Activated naive CD4-positive, alpha-beta T cell treated with anti-CD3 and anti-CD28 coated beads, Interleukin-2, amount 50 U/mL, for 72 hours (primary cell): ENCODE measurements at places on chromosomes 7 and 10.

- no peak for DNase-seq
Measured at GRCh38 chr7:106485031-106485551, 175.9 kb downstream of the CCDC71L start.

GRCh38 chr7:101671371-101672356 is 42.6 kb upstream of the MYL10 start:
- DNase-seq = no peak

DNA sequence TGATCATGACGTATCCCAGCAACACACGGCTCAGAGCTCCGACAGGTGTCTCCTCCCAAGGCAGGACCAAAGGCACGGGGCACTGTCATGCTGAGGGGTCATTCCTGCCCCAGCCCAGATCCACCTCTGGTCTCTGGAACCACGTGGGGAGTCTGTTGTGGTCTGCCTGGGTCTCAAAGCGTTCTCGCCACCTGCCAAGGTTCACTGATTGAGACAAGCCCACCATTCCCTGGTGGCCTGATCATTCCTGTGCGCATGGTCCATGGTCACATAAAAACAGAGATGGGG is 83.5 kb downstream of the HIPK2 start:
- DNase-seq = no peak

DNA sequence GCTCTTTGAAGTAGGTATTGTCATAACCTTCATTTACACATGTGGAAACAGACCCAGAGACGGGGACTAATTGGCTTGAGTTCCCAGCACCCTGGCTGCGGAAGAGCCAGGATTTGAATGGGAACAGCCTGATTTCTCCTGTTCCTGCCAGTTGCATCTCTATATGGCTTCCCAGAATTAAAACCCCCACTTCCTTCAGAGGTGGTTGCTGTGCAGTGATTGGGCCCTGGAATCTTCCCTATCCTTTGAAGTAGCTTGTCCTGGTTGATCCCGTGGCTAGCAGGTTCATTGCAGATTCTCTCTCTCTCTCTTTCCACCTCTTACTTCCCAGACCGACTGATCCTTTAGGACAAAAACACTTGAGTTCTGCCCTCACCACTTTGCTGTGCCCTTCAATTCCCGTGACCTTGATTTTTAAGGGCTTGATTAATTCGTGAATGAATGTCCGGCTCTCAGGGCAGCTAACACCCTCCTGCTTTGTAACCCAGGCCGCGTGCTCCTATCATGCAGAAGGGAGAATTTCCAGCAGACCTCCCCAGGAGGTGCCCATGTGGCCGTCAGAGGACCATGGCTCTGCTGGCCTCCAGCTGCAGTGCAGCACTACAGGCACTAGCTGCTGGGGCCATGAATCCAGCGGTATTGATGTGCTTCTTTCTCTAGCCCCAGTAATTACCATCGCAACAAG is 120.6 kb upstream of the AGK start:
- DNase-seq = no peak

DNA sequence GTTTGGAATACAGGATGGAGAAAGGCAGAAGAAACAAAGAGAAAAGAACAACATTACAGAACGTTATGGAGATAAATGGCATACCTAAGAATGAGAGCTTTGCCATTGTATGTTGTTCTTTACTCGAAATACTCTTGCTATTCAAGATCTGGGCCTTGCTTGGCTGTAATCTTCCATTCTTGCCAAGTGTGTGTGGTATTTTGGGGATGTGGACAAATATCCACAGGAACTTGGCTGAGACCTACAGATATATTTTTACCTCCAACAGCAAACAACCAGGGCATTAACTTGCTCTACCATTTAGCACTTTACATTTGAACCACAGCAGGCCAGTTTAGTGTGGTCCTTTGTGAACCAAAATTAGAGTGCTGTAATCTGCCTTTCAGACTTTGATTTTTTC is 76.3 kb downstream of the DKK1 start:
- DNase-seq = no peak

DNA sequence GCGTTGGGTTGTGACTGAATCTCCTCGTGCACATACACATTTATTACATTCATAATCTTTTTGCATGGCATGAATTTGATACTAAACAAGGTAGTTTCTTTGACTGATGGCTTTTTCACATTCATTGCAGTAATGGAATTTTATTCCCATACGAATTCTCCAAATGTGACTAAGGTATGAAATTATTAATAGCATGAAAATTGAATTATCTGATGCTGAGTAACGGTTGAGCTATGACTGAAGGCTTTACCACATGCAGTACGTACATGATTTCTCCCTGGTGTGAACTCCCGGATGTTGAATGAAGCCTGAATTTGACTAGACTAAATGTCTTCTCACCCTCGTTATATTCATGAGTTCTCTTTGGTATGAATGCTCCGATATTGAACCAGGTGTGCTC is 104.4 kb upstream of the C1GALT1 start:
- DNase-seq = no peak

DNA sequence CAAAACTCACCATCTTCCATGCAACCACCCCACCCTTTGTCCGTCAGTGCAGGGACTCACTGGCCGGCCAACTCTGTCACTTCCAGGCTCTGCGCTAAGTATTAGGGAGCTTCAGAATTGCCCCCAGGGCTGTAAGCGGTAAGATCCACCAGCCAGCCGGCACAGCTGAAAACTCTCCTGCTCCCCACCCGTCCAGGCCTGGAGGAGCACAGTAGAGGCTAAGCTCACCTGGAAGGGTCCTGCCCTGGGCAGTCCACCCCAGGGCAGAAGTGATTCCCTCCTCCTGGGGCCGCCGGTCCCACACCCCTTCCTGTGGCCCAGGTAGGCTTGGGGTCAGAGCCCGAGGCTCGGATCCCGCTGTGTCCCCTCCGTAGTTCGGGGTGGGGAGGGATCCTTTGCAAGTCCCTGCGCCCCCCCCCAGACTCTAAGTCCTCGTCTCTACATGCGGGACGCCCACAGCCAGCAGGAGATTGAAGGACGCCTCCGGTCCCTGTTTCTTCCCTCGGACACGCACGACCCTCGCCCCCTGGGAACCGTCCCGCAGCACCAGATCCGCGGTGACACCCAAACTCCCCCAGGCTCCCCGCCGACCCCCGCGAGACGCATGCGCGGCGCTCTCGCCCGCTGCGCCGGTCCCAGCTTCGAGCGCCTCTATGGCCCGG is 138.9 kb downstream of the ARHGAP22 start:
- no peak for DNase-seq

DNA sequence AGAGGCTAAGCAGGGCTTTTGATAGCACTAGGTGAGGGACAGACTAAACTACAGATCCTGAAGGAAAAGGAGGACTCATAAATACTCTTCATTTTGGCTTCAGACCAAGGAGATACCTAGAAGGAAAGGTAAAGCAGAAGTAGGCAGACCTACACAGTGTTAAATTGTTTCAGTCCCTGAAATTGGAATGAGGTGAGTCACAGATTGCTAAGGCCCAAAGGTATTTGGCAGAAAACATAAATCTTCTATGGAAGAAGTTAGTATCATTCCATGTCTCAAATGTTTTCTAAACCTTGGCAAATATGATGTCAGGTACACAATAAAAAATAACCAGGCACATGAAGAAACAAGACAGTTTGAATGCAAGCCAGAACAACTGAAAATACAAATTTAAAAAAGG is 30.0 kb downstream of the MTERF1 start:
- DNase-seq = no peak

GRCh38 chr7:6164491-6164890 is 107.9 kb downstream of the CYTH3 start:
- no peak for DNase-seq

GRCh38 chr7:157722137-157723060 is 385.6 kb downstream of the DNAJB6 start:
- DNase-seq = no peak

DNA sequence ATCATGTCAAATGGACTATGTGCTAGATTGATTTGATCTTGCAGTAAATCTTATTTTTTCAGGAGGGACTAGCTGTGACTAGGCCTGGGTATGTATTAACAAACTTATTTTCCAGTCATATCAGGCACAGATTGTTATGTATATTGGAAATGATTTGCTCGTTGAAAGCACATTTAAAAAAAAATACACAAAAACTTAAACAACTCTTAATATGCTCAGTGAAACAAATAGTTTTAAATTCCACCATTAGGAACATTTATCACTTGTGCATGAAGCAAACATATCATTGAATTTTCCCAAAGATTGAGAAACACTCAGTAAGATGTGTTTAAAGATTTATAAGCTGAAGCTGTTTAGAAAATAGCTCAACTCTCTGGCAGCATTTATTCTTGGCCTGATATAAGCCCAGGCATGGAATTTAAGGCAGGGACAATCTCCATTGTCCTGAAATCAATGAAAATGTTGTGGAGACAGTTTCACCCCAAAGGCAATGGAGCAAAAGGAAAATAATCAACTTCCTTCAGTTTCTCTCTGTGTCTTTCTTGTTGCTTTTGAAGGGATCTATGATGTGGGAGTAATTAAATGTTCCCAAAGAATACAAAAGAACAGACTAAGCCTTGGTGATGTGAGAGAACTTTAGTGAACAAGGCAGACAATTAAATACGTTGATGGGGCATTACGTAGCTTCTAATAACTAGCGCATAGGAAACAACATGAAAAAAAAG is 250.3 kb downstream of the GPR37 start:
- no peak for DNase-seq

GRCh38 chr7:153103202-153103601 is 343.6 kb downstream of the ACTR3B start:
- DNase-seq = no peak

DNA sequence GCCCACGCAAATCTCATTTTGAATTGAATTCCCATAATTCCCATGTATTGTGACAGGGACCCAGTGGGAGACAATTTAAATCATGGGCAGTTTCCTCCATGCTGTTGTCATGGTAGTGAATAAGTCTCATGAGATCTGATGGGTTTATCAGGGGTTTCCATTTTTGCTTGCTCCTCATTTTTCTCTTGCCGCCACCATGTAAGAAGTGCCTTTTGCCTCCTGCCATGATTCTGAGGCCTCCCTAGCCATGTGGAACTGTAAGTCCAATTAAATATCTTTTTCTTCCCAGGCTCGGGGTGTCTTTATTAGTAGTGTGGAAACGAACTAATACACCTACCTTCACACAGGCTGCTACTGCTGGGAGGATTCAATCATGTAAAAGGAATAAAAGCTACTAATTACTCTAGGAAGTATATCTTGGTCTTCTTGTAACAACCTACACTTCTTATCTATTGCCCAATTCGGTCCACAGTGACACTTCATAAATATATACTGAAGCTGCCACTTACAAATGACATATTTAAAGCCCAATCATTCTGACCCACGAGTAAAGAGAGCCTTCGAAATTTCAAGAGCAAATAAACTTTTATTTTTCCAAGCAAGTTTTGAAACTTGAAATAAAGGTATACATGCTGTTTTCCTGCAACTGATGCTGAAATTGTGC is 100.3 kb upstream of the ASAH2 start:
- no peak for DNase-seq

GRCh38 chr10:5944389-5945189 is 32.8 kb downstream of the IL15RA start:
- DNase-seq = no peak

DNA sequence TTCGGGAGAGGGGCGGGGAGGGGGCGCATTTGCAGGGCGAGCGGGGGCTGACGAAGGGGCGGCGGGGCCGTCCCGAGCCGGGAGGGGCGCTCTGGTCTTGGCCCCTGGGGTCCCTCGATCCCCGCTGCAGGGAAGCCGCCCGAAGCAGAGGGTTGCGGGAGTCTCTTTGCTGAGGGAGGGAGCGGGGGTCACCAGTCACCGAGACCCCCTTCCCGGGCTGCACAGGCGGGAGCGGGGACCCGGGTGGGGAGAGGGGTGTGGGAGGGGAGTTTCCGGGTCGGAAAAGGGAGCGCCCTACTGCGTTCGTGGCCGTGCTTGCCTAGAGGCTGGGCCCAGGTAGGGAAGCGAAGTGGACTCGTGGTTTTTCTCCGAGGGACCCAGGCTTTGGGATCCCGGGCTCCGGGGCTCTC is 422 bp downstream of the AP1S1 start:
- no peak for DNase-seq

DNA sequence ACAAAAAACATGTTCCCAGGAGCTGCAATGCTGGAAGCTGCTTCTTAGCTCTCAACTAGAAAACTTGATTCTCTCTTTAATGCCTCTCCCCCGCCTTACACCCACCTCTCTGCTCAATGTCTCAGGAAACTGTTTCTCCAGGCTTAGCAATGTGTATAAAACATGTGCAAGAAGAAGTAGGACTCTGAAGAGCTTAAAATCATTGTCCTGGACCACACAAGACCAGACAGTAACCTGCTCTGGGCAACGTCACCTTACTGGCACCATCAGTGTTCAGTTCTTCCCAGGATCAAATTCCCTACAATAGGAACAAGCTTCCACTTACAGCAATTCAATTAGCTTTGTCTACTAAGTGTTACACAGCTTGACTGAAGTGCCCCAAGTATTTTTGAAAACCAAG is 104.9 kb downstream of the RAPGEF5 start:
- DNase-seq = no peak

GRCh38 chr10:130820880-130821482 is 490.5 kb downstream of the TCERG1L start:
- no peak for DNase-seq

DNA sequence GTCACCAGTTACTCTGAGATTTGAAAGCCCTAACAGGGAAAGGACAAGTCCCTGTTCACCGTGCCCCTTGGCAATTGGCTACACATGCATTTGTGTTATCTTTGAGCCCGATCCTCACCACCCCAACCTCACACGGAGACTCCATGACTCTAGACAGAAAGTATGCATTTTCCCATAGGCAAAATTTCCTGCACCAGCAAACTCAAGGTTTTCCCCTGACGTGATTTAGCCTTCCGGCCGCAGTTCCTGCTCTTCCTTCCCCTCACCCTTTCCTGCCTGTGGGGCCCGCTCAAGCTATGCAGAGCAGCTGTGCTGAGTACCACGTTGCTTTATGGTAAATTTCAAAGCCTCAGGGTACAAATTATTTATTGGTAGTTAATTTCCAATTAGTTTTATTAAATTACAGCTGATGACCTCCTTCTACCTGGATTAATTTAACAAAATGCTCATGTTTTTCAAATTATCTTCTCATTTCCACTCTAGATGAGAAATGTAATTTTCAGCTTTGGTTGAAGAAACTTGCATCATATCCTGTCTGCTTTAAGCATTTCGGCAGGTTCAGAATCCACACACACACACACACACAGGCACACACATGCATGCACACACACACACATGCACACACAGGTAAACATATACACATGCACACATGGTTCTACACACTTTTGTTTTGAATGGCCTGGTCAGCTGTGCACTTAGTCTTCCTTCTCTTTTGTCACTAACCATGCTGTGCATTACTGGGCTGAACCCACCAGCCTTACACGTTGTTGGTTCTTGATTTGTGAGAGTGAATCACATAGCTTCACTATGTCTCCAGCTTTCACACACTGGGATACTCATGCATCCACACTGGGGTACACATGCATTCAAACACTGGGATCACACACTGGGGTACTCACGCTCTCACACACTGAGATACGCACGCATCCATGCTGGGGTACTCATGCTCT is 283.1 kb upstream of the PITRM1 start:
- DNase-seq = no peak

- no peak for DNase-seq
Measured at GRCh38 chr7:95389516-95389915, 6.7 kb downstream of the PON3 start.

GRCh38 chr7:7136466-7137381 is 45.6 kb upstream of the C1GALT1 start:
- no peak for DNase-seq

GRCh38 chr10:87706731-87707130 is 47.1 kb downstream of the PAPSS2 start:
- no peak for DNase-seq
